ENCODE measurements at places on chromosomes 7 and 10.

DNA sequence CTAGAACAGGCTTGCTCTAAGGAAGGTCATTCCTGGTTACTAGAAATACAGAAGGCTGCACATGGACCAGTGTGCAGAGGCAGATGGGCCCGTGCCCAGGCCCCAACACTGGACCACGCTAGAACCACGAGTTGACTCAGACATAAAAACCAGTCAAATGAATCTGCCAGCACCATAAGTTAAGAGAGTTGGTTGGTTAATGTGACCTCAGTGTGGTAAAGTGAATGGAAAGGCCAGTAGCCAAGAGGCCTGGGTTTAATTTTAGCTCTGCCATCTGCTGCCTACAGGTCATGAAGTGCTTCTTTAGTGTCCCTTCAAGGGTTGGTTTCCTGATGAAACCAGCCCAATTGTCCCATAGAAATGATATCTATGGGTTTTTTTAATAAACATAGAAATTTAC, 329.6 kb upstream of the NRP1 start:
- DNase-seq: no peak

- no peak for DNase-seq
Measured at GRCh38 chr10:34967335-34967880, 122.7 kb downstream of the CUL2 start.

- no peak for DNase-seq
Measured at GRCh38 chr10:62000037-62000603, 98.6 kb downstream of the ARID5B start.

- DNase-seq: no peak
Measured at GRCh38 chr7:33743594-33743993, 161.7 kb upstream of the BMPER start.

DNA sequence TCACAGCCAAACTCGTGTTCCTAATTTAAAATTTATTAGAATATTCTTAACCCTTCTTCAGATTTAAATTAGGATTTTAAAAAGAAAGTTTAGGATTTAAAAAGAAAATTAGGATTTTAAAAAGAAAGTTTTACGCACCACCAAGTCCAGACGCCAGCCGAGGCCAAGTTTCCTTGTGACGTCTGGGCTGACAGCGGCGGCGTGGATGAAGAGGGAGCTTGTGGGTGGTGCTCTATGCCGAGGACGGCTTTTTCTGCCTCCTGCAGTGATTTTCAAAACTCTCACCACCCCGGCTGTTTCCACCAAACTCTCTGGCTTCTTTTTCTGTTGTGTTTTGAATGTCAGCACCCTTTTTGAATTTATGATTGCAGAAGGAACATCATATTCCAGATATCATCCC, 252.9 kb downstream of the DNAJB6 start:
- DNase-seq: no peak

DNA sequence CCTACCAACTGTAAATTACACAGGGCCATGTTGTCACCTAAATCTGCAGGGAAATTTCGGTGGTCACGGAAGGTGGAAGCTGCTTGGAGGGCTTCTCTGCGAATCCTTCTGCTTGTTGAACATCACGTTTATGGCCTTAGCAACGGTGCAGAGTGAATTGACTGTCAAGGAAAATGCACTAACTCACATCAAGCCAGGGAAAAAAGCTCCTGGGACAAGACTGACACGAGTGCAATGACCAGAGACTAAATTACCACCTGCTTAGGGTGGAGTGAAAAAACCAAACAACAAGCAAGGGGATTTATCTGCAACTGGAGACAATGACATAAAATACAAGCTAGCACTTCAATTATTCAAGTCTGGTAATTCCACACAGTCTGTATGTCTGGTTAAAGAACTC, 211.2 kb downstream of the JAZF1 start:
- no peak for DNase-seq

GRCh38 chr7:18425838-18426445, 69.6 kb upstream of the HDAC9 start:
- DNase-seq: no peak

- DNase-seq: no peak
Measured at GRCh38 chr7:157795199-157795598, 458.4 kb downstream of the DNAJB6 start.

DNA sequence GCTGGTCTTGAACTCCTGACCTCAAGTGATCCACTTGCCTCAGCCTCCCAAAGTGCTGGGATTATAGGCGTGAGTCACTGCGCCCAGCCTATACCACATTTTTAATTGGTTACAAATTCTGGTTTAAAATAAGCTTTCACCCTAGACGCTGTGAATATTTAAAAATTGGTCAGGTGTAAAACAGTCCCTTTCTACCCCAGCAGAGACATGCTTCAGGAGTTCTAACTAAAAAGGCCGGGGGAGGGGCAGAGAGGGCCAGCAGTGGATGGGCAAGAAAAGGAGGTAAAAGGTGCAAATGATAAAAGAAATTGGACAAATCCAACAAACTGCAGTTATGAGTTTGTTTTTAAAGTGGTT, 70.0 kb downstream of the WAPL start:
- DNase-seq: no peak
